Tibial nerve (tissue), 4 donors: ENCODE measurements at places on chromosomes 6 and 20. TPM values are rescaled to one million over a fixed set of nuclear protein-coding genes. Genes with fewer than 3 reads are reported as not detected.

DNA sequence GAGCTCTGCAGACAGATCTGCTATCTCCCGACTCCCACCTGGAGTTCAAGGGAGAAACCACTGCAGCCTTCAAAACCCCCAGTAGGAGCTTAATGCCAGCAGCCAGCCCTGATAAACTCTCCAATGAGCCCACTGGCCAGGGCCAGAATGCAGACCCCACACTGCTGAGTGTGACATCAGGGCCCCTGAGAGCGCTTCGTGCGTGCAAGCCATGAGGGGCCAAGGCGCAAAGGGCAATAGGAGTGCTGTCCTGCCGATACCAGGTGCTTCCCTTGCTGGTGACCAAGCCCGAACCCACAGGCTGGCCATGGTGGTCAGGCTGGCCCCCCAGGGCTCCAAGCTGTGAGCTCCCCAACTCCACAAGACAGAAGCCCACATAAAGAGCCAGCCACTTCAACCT, 33.2 kb upstream of the CST7 start:
- no peak for DNase-seq
- no peak overlapping the region for H3K4me3 ChIP-seq
- H3K4me1 ChIP-seq: peaks cover 4% of the 10 kb centered on the region
- H3K27ac ChIP-seq: no peak overlapping the region
- H3K36me3 ChIP-seq: no peaks in the 10 kb centered on the region

TFAP2D gene
- total RNA-seq: not detected

DNA sequence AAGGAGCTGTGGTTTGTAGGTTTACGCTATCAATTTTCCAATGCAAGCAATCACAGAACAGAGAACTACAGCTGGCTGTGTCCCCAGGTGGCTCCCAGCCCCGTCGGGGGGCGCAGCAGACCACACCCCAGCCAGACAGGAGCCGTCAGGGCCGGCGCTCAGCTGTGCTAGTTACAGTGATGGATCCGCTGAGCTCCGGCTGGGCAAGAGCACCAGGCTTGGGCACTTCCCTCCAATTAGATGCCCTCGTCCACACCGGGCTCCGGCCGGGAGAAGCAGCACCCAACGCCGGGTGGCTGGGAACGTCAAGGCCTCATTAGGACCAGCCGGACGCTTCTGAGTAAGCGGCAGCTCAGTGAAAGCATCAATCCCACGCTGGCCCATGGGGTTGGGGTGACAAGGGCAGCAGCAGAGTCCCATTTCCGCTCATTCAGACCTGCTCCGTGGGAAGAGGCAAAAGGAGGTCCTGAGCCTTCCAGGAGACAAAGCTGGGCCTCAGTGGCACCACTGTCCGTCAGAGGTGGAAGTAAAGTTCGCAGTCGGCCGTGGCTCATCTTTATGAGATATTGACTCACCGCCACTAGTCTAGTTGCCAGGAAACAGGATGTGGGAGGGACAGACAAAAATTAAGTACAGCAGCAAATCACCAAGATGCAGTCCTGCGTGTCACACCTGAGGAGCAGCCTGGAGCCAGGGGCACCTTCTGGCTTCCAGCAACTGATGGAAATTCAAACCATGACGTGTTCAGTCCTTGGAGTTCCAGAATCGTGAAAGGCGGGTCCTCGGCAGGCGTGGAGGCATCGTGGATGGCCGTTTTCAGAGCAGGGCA, 164.1 kb downstream of the TAF4 start:
- H3K27ac ChIP-seq: no peak overlapping the region
- peaks cover 14% of the 10 kb centered on the region for H3K27me3 ChIP-seq
- DNase-seq: no peak
- H3K4me3 ChIP-seq: no peak overlapping the region
- H3K36me3 ChIP-seq: no peaks in the 10 kb centered on the region
- H3K4me1 ChIP-seq: no peaks in the 10 kb centered on the region

DNA sequence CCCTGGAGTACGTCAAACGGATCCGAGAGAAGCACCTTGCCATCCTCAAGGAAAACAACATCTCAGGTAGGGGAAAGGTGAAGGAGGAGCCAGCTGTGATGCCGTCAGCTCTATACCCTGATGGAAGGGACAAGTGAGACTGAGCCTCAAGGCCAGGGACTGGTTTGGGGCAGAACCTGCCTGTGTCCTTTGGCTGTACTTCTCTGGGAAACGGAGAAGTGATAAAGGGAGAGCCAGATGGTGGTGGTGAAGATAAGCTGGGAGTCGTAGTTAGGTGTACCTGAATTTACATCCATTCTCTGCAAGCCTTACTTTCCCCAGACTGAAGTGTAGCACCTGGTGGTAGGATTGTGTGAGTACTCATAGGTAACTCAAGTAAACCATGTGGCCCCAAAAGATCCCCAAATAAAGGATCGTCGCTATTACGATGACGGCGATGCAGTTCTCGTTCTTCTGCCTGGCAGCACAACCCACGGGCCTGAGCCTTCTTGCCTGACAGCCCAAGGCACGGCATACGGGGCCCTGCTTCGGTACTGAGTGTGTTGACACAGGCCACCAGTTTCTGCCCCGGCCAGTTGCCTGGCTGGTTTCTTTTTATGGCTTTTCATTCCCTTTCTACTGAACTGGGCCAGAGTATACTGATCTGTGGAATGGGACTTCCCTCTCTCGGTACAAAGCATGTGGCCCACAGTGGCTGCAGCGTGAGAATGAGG, 10.6 kb downstream of the PCIF1 start:
- H3K27ac ChIP-seq: no peak overlapping the region
- H3K36me3 ChIP-seq: peaks cover 100% of the 10 kb centered on the region
- no peaks in the 10 kb centered on the region for H3K4me1 ChIP-seq
- H3K4me3 ChIP-seq: no peak overlapping the region
- DNase-seq: no peak

- H3K4me3 ChIP-seq: no peak overlapping the region
- H3K36me3 ChIP-seq: no peaks in the 10 kb centered on the region
- H3K4me1 ChIP-seq: no peaks in the 10 kb centered on the region
- DNase-seq: no peak
Measured at GRCh38 chr6:166589337-166589731, 2.9 kb upstream of the RAMACL start.

CLVS2 gene
- under 0.01 TPM for total RNA-seq
